ENCODE measurements at places on chromosomes 11 and 22.

DNA sequence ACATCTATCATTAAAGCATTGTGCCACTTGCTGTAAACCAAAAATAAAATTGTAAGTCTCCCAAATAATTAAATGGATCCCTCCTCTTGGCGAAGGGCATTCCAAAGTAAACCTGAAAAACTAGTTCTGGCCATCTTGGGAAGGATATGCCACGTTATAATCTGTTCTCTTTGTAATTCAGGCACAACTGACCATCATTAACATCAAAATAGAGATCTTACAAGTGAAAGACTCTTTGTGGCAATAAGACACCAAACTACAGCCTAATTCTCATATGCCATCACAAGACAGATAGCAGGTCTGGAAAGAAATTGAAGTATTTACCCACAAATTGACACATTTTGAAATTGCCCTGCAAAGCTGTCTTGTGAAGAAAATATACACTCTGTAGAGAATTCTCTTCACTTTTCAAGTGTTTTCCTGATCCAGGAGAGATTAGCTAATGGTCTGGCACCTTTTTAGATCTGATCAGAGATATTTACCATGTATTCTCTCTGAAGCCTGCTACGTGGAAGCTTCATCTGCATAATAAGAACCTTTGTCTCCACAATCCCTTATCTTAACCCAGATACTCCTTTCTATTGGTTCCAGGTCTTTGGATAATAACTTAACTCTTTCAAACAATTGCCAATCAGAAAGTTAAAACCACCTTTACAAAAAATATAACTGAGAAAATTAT lies 630.4 kb upstream of the CCDC179 start:
- no peak for DNase-seq

- no peak for DNase-seq
Measured at GRCh38 chr22:19873960-19874306, 19.3 kb upstream of the GNB1L start.

GRCh38 chr11:14537134-14537599 lies 17.0 kb upstream of the PSMA1 start:
- DNase-seq, result no peak

GRCh38 chr11:8823174-8823742 lies 87.7 kb upstream of the AKIP1 start:
- DNase-seq, result no peak

GRCh38 chr11:100631316-100631715 lies 55.8 kb upstream of the ARHGAP42 start:
- DNase-seq, result no peak

GRCh38 chr22:42747701-42748513 lies 27.2 kb upstream of the A4GALT start:
- DNase-seq, result no peak

DNA sequence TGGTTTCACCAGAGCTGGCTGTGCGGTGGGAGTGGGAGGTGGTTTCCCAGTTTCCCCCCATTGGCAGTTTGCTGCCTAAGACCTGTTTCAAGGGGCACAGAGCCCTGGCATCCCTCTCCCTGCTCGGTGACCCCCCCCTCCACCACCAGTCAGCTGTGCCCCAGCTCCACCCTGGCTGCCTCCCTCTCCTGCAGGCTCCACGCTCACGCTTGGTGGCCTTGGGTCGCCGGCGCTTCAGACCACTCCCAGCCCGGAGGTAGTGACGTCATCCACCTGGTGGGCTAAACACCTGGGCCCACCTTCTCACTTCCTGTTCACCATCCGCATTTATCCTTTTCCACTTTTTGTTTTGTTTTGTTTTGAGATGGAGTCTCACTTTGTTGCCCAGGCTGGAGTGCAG lies 7.8 kb downstream of the GAL start:
- no peak for DNase-seq

- DNase-seq, result no peak
Measured at GRCh38 chr22:22546490-22546889, 12.6 kb downstream of the PRAME start.

Measured in stimulated activated CD4-positive, alpha-beta T cell treated with anti-CD3 and anti-CD28 coated beads, Interleukin-4, amount 100 ng/mL, for 48 hours (primary cell).